ENCODE measurements at places on chromosomes 3 and 15. TPM values are rescaled to one million over a fixed set of nuclear protein-coding genes. Genes with fewer than 3 reads are reported as not detected.

The ESYT3 gene
- 0.30 TPM for total RNA-seq

The GABRR3 gene
- not detected for total RNA-seq

The MINAR1 gene
- 0.98 TPM for total RNA-seq

The PLD1 gene
- 24.2 TPM for total RNA-seq

The CTNNB1 gene
- total RNA-seq, result 818 TPM

The PLAAT1 gene
- total RNA-seq, result not detected

The GP5 gene
- not detected for total RNA-seq

The SLC51A gene
- total RNA-seq, result not detected

The CCDC39 gene
- total RNA-seq, result not detected

The METTL6 gene
- total RNA-seq, result 23.5 TPM

The ITIH4 gene
- total RNA-seq, result 0.82 TPM

The CD96 gene
- total RNA-seq, result 0.08 TPM

The CHDH gene
- under 0.01 TPM for total RNA-seq

The CHRNA3 gene
- total RNA-seq, result not detected

The CEP97 gene
- total RNA-seq, result 8.6 TPM

The P2RY14 gene
- total RNA-seq, result not detected

The TP63 gene
- total RNA-seq, result not detected

The CKMT1A gene
- not detected for total RNA-seq

The SHC4 gene
- 4.1 TPM for total RNA-seq

The ARRDC4 gene
- 6.7 TPM for total RNA-seq

The BMF gene
- total RNA-seq, result 4.1 TPM
